ENCODE measurements at places on chromosomes 7 and 10.

DNA sequence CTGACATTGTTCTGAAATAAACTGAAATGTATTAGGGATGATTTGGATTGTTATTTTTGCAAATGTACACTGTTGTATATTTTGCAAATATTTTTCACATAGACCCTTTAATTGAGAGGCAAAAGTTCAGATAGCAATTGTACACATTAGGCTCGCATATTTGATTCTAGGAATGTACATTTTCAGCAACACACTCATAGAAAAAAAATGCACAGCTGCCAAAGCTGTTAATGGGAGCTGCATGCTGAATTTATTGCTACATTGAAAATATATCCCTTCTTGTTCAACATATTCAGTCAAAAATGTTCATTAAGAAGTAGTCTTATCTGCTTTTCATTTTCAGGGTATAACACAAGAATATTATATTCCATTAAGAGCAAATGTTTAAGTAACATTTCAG is 512.9 kb downstream of the ATRNL1 start:
- DNase-seq, result no peak

DNA sequence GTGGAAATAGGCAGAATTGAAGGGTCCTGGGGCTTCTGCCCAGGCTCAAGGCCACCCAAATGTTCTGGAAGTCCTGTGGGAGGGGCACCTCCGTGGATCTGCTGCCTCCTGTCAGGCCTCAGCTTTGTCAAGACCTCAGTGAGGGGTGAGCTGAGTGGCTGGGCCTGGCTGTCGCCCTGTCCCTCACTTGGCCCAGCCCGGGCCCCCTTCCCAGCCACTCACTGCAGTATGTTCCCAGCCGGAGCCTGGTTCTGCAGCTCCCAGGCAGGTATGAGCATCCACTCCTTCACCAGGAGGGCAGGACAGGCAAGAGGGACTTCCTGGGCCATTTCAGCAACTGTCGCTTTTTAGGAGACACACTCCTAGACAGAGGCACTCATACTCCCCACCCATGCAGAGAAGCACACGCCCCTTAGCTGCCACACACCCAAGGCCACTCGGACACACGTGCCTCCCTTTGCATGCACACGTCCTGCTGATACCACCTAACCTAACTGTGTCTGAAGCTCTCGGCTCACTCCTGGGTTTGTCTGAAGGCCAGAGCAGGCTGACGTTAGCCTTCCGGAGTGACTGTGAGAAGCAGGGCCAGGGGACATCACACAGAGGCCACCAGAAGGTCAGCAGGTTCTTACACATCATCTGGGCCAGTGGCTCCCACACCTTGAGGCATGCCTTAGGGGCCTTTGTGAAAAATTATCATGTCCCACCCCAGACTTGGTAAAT is 72.2 kb upstream of the COL13A1 start:
- no peak for DNase-seq

DNA sequence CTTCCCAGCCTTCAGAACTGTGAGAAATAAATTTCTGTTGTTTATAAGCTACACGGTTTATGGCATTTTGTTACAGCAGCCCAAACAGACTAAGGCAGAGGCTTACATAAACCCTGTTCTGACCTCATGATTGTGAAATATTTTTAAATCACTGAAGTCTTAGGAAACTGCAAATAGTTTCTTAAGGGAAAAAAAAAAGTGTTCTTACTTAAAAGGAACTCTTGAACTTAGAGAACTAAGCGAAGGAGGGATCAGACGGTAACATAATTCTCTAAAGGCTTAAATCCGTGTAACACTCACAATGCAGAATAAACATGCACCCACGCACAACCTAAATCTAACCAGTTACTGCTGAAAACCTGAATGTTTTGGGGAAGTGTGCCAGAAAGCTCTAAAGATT is 749.1 kb upstream of the LRRTM3 start:
- DNase-seq, result no peak

DNA sequence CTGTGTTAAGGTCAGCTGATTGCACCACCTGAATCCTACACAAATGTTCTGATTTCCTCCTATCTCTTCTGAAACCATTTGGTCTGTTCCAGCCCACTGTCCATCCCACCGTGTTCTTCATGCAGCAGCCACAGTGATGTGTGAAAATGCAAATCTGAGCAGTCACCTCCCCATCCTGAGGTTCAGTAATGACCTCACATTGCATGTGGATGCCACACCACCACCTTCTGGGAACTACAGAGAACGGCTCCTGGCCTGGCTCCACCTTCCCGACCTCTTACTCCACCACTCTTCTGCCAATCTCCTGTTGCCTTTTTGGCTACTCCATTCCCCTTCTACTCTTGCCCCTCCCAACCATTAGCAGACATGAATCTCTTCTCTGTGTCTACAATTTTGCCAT is 244.4 kb downstream of the TNS3 start:
- DNase-seq, result peak; percentile 44

DNA sequence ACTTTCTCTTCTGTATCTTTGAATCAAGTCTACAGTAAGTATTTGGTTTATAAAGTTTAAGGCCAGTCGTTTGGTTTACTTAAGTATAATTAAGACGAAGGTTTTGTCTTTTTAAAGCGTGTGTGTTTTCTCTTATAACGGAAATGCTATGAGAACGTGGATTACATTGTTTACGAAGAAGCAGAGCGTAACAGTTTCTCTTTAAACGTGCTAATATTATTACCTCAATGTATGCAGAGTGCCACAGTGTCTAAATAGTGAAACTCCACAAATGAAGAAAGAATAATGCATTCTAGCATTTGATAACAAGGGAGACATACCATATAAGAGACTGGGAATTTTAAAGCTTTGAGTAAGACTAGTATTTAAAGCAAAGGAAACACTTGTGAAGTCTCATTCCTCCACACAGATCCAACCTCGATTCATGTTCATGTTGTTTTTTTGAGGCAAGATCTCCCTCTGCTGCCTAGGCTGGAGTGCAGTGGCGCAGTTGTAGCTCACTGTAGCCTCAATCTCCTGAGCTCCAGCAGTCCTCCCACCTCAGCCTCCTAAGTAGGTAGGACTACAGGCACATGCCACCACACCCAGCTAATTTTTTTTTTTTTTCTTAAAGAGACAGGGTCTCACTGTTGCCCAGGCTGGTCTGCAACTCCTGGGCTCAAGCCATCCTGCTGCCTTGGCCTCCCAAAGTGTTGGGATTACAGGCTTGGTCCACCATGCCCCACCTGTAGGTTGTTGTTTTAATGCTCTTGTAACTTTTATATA is 75.1 kb downstream of the ANKRD61 start:
- DNase-seq, result no peak

DNA sequence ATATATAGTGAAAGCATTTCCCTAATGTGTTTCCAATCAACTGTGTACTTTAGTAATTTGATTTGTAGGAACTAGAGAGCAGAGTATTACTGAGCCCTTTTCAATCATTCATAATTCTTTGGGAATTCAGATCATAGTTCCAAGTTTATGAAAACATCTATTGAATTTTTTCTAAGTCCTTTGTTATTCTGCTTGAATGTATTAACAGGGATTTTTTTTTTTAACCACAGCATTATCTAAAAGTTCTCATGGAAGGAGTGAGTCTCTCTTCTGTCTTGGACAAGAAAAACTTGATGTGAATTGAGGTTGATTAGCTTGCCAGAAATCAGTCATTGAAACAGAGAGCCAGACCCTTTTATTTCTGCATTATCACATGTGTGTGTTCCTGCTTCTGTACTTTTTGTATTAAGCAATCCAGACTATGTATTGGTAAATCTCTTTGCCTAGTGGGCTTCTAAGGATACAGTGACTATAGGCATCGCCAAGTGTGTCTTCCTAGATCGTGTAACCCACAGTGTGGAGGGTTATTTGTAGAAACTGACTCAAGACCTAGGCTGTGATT is 59.9 kb downstream of the BMPER start:
- DNase-seq, result no peak

GRCh38 chr10:96309628-96310320 is 5.5 kb downstream of the DNTT start:
- DNase-seq, result no peak

GRCh38 chr7:15829691-15830090 is 143.2 kb upstream of the MEOX2 start:
- no peak for DNase-seq

- peak; percentile 13 for DNase-seq
Observed at GRCh38 chr7:150311146-150311545, 12.0 kb upstream of the LRRC61 start.

DNA sequence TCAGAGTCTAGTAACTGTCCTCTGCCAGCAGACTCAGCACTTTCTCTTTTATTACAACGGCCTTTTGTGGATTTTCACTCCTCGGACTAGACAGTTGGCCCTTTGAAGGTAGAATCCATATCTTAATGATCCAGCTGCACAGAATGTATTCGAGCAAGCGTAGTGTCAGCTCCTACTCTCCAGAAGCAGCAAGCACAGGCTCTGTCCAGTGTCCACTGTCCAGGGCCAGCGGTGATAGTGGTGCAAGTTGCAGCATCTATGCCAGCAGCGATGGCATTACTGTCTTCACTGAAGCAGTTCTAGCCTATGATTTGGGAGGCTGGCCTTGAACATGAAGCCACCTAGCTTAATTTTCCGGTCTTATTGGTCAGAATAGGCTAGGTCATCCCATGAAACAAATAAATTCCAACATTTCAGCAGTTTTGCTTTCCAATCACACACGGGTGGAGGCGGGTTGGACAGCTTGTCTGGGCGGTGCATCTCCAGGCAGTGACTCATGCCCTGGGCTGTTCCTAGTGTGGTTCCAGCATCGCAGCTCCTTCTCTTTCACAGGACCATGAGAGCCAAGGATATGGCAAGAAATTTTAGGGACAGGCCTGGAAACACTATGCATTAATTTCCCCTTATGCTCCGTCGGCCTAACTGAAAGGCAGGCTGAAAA is 108.6 kb upstream of the KCNMA1 start:
- no peak for DNase-seq

GRCh38 chr7:91079487-91079886 is 184.7 kb upstream of the FZD1 start:
- DNase-seq, result no peak

DNA sequence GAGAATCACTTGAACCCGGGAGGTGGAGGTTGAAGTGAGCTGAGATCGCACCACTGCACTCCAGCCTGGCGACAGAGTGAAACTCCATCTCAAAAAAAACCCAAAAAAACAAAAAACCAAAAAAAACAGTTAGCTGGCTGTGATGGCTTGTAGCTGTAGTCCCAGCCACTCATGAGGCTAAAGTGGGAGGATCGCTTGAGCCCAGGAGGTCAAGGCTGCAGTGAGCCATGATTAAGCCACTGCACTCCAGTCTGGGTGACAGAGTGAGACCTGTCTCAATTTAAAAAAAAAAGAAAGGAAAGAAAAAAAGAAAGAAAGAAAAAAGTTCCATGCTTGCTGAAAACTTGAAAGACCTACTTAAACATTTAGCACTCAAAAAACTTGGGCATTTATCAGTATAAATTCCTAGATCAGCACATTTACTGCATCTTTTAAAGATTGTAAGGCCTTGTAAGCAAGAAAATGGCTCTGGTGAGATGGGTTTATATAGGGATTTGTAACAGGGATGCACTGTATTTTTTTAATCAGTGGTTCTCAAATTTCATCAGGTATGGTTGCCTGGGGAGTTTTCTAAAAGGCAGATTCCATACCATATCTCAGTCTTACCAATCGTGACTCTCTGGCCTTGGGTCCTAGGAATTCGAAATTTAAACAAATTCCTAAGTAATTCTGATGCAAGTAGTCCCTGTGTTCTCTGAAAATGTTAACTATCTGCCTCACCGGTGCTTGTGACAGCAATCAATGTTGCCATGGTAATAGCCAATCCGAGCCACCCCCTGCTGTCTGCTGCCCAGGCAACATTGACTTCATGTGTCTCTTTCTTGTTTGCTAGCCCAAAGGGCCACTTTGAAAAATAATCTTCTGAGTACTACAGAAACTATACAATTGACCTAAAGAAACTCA is 11.5 kb upstream of the NT5C2 start:
- no peak for DNase-seq

DNA sequence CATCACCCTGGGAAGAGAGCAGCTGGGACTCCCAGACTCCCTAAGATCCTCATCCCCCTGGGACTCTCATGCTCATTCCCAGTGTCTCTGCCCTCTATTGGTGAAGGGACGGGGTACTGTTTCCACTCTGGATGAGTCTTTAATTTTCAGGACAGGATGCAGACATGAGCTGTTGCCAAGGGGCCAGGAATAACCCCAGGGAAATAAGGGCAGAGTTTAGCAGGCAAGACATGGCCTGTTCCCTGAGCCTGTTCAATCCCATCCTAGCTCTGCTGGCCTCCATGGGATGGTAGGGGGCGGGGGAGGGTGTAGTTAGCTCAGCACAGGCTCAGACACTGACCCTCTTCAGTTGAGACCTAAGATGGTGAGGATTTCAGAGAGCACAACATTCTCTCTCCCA is 14.0 kb downstream of the C10orf105 start:
- DNase-seq, result no peak

- DNase-seq, result no peak
Observed at GRCh38 chr7:104252409-104253134, 44.8 kb upstream of the ORC5 start.

GRCh38 chr10:107422681-107423080 is 258.2 kb upstream of the SORCS1 start:
- DNase-seq, result no peak

All from right forelimb (tissue), 1 donor.